ENCODE measurements at places on chromosomes 16 and 17.

GRCh38 chr17:6639586-6640535, 650 bp downstream of the KIAA0753 start:
- DNase-seq, result no peak

- no peak for DNase-seq
Measured at GRCh38 chr17:75996665-75997590, 3.7 kb upstream of the CDK3 start.

GRCh38 chr16:75789237-75789636, 62.9 kb upstream of the CPHXL start:
- DNase-seq, result no peak

GRCh38 chr16:51084074-51084928, 66.8 kb downstream of the SALL1 start:
- DNase-seq, result no peak

GRCh38 chr16:48232493-48233040, 11.5 kb upstream of the LONP2 start:
- no peak for DNase-seq
